ENCODE measurements at places on chromosomes 6 and 20.

GRCh38 chr20:14331646-14332045 lies 5.8 kb downstream of the FLRT3 start:
- no peak for DNase-seq

- DNase-seq, result no peak
These were observed 15.3 kb upstream of the ANGPT4 start for GRCh38 chr20:931401-931800.

GRCh38 chr6:11876934-11877433 lies 98.4 kb upstream of the ADTRP start:
- no peak for DNase-seq

DNA sequence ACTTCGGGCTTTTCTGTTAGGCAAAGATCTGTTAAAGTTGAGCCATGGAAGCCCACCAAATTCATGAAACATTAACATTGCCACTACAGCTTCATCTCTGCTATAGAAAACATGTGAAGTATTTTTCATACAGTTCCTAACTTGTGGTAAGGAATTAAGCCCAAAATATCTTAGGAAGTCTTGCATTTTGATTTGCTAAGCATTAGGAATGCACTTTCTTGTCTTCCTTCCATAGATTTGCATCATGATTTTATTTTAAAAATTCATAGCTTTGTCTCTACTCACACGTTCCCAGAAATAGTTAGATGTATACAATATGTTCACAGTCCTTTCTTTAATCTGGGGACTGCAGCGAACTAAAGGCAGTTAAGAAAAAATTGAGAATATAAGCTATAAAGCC lies 325.6 kb downstream of the CENPW start:
- DNase-seq, result no peak

DNA sequence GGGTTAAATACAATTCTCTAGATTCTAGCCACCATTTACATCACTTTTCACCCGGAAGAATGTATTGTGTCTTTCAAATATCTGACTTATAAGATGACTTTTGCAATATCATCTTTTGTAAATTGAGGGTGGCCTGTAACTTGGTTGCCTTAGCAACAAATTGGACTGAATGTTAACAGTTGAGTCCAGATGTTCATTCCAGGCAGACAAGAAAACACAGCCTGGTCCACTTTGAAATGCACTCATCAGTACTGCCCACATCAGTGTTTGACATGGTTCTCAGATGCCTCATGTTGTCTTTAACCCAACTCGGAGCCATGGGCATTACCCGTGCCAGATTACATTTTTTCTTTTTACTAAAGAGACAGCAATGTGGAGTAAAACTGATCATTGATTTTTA lies 781.6 kb upstream of the CHD6 start:
- DNase-seq, result no peak

- no peak for DNase-seq
These were observed 23.5 kb upstream of the RNF24 start for GRCh38 chr20:4038676-4039370.

DNA sequence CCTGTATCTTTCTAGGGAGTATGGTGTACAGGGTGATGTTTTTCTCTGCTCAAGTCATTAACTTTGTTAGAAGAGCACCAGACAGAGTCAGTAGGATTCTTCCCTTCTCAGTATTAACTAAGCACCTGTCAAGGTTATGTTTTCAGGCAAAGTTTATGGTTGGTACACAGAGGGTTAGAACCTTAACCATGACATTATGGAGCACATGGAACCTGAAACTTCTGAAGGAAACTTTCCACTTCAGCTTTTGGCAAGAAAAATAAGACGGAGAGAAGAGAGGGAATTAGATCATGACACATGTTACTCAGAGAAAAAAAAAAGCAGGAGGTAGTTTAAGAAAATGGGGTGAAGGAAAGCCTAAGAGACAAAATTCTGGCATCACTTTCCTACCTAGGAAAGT lies 112.9 kb upstream of the PDE7B start:
- no peak for DNase-seq

GRCh38 chr20:41005361-41005729 lies 23.3 kb upstream of the TOP1 start:
- no peak for DNase-seq

- no peak for DNase-seq
These were observed 51.9 kb downstream of the IL22RA2 start for GRCh38 chr6:137121401-137121997.

GRCh38 chr6:119609865-119610264 lies 260.3 kb upstream of the MAN1A1 start:
- DNase-seq, result no peak

- no peak for DNase-seq
These were observed 545.7 kb downstream of the PRKN start for GRCh38 chr6:162181741-162182401.

- no peak for DNase-seq
These were observed 90.5 kb downstream of the BTBD9 start for GRCh38 chr6:38549180-38549579.

- no peak for DNase-seq
These were observed 89.2 kb downstream of the TXNDC5 start for GRCh38 chr6:7821426-7821825.

GRCh38 chr20:48892891-48893290 lies 28.6 kb upstream of the ARFGEF2 start:
- no peak for DNase-seq

- no peak for DNase-seq
These were observed 47.7 kb upstream of the RCAN2 start for GRCh38 chr6:46538800-46539480.

- no peak for DNase-seq
These were observed 42.2 kb upstream of the SPTLC3 start for GRCh38 chr20:12966468-12967085.

DNA sequence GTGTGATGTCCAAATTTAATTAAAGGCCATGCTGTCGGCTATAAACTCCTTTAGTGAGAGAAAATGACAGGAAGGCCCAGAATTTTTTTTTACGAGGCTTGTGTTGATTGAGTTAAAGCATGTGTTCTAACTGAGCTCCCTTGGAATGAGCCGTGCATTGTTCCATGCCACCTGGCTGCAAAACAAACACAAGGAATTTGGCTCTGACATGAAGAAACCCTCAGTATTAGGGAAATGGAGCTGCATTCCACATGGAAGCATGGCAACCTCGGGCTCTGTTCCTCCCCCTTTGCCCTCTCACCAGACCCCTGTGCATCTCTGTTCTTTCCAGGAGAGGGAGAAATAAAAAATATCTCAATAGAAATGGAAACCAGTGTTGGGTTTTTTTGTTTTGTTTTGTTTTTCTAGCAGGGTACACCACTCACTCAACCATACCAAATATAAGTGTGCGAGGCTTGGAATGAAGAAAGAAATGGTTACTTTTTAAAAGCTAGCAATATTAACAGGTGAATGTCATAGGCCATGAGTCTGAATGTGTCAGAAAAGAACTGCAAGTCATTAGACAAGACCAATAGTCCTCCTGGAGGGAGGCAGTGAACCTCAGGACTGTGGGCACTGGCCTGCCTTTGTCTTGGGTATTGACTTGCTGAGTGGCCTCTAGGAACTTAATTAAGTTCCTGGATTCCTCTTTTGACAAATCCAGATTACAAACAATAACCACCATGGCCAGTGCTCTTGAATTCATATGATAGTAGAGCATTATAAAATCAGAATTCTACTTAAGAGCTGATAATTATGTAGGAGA lies 935.1 kb downstream of the KIF16B start:
- DNase-seq, result no peak

DNA sequence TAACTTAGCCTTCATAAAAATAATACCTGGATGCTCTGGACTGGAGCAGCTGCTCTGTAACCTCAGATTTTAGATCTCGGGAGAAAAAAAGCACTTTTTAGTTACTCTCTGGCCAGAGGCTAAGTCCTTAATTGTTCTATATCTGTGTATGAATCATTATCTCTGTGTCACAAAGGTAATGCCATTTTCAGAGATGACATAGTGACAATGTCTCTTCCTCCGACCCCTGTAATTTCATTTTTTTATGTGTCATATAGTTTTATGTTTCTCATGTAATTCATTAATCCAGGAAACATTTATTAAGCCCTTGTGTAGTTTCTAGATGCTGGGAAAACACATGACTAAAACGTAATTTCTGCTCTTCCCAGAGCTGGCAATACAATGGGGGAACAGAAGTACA lies 55.6 kb downstream of the SENP6 start:
- DNase-seq, result no peak

GRCh38 chr6:167699141-167699931 lies 127.4 kb upstream of the AFDN start:
- DNase-seq, result peak; percentile 64

GRCh38 chr6:154411076-154411475 lies 54.5 kb upstream of the IPCEF1 start:
- DNase-seq, result no peak

DNA sequence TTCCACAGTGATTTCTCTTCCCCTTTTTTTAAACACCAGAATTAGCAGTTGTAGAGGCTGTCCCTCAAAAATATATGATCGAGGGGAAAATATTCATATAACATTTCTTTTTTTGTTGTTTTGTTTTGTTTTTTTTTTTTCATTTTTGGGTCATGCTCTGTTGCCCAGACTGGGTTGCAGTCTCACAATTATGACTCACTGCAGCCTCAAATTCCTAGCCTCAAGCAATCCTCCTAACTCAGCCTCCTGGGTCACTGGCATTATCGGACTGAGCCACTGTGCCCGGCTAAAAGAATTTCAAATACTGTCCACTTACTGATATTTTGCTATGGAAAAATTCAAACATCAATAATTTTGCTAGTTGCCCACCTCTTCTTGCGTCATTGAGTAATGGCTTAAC lies 134.0 kb downstream of the HFE start:
- DNase-seq, result no peak
